Naive B cell (primary cell): ENCODE measurements at places on chromosomes 6 and 20. TPM values are rescaled to one million over a fixed set of nuclear protein-coding genes. Genes with fewer than 3 reads are reported as not detected.

Gene TMEM242
- 11.2 TPM for polyA plus RNA-seq

Gene REM1
- not detected for polyA plus RNA-seq

DNA sequence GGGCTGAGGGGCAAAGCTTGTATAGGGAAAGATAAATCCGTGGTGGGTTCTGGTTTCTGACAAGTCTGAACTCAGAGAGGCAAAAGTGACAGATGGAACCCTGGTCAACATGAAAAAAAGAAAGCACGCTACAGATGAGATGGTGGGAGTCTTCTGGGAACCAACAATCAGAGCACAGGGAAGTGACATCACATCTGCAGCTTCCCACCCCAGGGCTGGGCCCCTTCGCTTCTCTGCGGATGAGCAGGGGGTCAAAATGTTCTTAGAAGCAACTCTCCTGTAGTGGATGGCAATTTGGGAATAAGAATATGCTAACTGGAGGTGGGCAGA lies 129.2 kb upstream of the AKAP12 start:
- no peak for DNase-seq

DNA sequence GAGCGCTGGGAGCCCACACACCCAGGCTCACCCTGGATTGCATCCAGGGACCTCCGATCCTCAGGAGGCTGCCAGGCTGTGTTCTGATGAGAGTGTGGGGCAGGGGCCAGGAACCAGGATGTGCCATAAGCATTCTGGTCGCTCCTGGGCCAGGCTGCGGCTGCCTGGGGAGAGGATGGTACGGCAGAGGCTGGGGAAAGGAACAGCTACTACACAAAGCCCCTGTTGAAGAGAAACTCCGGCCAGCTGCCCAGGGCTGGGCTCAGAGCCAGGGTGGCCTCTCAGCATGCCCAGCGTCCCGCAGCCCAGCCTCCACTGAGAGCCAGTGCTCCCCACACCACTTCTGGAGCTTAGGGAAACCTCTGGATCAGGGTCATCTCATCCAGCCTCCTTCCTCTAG lies 21.7 kb upstream of the OCSTAMP start:
- no peak for DNase-seq

DNA sequence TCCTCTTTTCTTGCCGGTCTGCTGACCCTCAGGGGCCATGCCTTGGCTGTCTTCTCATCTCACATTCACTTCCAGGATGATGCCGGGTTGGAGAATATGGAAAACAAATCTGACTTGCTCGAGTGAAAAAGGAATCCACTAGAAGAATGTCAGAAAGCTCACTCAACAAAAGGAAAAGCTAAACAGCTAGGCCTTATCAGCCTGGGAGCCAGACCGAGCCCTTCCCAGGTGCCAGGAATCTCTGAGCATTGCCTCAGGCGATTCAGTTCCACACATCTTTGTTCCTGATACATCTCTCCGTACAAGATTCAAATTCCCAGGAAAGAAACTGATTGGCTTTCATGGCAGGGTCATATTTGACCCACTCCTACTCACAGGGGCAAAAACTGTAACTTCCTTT lies 9.2 kb upstream of the OSER1 start:
- DNase-seq = no peak

GRCh38 chr6:84166395-84166794 lies 61.0 kb downstream of the CEP162 start:
- no peak for DNase-seq

DNA sequence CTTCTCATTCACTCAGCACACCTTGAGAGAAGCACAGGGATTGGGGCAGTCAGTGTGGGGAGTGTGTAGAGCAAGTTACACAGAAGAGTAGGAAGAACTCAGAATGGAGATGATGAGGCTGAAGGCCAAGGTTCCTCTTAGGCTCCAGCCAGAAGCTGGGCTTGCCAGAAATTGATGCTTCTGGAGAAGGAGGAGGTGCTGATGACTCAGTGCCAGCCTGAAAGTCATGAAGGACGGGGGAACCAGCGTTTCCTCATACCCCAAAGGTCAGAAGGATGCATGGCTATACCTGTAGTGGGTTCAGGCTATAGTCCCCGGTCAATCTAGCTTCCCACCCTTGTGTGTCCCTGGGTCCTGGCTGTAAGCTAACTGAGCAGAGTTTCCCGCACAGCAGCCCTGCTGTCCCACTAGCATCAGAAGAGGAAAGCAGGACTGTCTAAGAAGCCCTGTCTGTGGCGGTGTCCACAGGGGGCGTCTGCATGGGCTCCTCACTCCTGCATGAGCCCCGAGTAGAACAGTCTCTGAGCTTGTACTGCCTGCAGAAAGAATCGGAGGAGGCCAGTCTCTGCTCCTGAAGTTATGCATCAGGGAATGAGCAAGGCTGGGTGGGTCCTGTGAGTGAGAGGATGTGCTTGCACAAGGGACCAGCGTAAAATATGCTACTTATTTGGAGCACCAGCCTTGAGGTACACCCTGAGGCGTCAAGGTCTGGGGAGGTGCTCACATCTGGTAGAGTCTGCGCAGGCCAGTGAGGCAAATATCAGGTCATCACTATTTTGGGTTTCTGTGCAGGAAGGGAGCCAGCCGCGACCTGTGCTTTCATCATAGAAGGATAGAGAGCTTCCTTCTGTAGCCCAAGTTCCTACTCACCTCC lies 148.5 kb downstream of the MRPL14 start:
- no peak for DNase-seq

DNA sequence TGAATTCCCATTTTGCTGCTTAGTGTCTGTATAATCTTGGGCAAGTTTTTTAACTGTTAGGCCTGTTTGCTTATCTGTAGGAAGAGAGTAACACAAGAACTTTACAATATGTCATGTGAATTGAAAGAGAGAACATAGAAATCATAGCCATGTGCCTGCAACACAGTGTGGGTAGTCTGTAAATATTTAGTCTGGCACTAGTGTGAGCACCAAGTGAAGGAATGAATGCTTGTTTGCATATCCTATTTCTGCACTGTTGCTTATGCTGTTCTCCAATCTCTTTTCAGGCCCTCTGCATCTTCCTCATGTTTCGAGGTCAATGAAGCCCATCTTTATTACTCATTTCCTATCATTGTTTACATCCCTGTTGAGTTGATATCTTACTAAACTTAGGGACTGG lies 49.2 kb downstream of the CBFA2T2 start:
- no peak for DNase-seq

Gene RGL2
- 15.6 TPM for polyA plus RNA-seq

Gene CFAP61
- polyA plus RNA-seq = not detected

Gene PNLDC1
- not detected for polyA plus RNA-seq

DNA sequence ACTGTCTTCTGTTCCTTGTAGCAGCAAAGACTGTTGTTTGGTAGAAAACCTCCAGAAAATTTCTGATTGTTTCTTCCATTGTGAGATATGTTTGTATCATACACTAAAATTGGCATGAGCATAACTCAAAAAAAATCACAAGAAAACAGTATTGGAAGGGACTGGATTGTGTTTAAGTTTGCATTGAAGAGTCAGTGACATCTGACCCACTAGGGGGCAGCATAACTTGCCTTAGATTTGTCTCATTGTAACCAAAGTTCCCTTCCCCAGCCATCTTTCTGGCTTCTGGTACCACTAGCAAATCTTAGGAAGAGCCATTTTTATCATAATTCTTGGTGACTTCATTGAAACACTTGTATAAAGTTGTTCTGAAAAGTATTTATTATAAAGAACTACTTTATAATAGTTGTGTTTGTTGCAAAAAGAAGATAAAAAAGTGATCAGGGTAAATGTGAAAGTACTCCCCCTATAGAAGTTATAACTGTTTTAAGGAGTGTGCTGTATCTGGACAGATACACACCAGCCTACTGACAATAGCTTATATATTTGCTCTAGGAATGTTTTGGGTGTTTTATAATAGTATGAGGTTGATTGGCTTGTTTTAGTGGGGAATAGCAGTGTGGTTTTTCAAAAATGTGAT lies 7.7 kb downstream of the CSTF1 start:
- DNase-seq = peak; percentile 51

Gene WTAP
- polyA plus RNA-seq = 158 TPM

Gene ERVFRD-1
- not detected for polyA plus RNA-seq

GRCh38 chr6:39137245-39137644 lies 22.3 kb upstream of the SAYSD1 start:
- DNase-seq = no peak

Gene PRR18
- not detected for polyA plus RNA-seq

GRCh38 chr6:41487860-41488432 lies 58.2 kb upstream of the FOXP4 start:
- DNase-seq = no peak

DNA sequence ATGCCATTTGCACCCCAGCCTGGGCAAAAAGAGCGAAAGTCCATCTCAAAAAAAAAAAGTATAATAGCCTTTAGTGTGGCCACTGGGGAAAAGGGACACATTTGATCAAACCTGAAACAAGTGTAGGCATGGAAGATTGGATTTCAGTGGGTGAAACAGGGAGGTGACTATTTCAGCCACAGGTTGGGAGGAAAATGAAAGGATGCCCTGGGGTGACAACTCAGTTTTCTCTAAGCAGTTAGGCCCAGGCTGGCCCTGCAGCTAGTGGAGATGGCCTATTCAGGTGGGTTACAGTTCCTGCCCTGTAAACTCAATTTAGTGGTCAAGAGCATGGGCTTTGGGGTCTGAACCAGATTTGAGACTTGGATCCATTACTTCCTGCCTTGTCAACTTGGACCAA lies 36.4 kb downstream of the SPATA2 start:
- DNase-seq = no peak

- DNase-seq = no peak
Measured at GRCh38 chr20:36932476-36933426, 18.8 kb downstream of the SAMHD1 start.

- DNase-seq = no peak
Measured at GRCh38 chr20:49786196-49786595, 26.4 kb upstream of the SLC9A8 start.

DNA sequence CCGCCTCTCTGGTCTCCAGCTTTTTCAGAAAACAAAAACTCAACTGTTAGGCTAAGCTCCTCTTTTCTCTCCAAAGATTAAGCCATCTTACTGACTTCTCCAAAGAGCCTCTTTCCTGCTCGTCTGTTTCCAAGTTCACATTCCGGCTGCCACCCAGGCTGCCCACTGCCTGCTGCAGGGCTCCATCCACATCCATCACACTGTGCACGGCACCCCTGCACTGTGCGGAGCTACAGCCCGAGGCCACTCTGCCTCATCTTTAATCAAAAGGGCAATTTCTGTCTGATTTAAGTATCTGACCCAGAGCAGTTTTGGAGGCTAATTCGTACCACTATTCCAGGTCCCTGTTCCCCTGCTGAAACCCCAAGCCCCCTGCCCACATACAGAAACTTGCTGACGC lies 141.6 kb upstream of the ARMC2 start:
- DNase-seq = no peak

GRCh38 chr6:99146711-99147110 lies 199.0 kb upstream of the FBXL4 start:
- no peak for DNase-seq
